ENCODE measurements at places on chromosomes 5 and 9.

GRCh38 chr9:88567870-88568269, 32.9 kb downstream of the NXNL2 start:
- DNase-seq: no peak

DNA sequence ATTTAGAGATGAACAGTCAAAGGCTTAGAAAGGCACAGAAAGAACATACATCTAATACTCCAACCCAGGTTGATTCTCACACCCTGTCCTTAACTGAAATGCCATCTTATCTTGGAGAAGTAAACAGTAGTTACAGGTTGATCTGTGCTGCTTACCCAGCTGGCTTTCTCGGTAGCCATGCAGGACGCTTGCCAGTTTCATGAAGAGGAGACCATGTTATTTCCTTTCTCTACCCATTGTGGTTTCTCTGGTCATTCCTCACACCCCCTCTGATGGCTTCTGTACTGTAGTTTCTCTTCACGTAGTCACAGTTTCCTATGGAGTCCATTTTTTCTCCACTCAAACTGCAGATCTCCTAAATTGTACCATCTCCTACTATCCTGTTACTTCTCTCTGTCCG, 206.0 kb downstream of the SGCD start:
- DNase-seq: no peak

GRCh38 chr5:11449217-11449616, 455.0 kb downstream of the CTNND2 start:
- DNase-seq: no peak

DNA sequence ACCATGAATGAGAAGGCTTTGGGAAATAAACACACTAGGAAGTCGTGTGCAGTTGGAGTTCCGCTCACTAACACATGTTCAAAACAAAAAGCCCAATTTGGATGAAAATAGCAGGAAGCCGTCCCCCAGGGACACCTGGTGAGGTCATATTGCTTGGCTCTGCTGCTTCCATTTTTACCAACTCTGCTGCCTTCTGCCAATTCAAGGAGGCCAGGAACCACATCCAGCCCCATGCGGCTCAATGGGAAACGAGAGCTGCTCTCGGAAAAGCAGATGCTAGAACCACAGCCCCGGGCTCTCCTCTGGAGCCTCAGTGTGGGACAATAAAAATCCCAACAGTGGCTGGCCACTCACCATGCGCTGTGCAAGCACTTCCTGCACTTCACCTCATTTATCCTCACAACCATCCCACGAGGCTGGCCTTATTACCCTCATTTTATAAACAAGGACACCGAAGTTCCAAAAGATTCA, 13.4 kb downstream of the ADAM19 start:
- DNase-seq: no peak

DNA sequence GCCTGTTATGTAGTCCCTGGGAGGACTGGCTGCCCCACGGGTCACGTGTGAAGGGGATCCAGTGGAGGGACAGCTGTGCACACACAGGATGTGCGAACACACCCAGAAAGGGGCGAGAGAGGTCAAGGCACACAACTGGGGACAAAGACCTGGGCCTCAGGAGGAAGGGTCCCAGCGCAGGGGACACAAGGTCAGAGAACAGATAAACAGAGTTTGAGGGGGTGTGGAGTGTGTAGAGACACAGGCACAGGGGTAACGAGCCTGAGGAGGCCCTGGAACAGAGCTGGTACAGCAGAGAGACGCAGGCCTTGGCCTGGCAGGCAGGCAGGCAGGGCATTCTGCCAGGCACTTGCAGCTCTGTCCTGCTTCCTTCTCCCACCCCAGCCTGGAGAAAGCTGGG, 14.8 kb upstream of the PSMD5 start:
- DNase-seq: no peak
